ENCODE measurements at places on chromosomes 2 and 18.
A peak's percentile ranks its signal among the peaks of the same experiment; 100 is the strongest.

DNA sequence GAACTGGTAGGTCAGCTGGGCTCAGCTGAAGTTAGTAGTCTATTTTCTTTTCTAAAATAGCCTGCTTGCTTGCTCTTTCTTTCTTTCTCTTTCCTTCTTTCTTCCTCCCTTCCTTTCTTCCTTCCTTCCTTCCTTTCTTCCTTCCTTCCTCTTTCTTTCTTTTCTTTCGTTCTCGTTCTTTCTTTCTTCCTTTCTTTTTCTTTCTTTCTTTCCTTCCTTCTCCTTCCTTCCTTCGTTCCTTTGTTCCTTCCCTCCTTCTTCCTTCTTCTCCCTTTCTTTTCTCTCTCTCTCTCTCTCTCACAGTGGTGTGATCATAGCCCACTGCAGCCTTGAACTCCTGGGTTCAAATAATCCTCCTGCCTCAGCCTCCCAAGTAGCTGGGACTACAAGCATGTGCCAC, 29.2 kb upstream of the KDM3A start:
- DNase-seq: no peak

- no peak for DNase-seq
Measured at GRCh38 chr2:229779650-229780049, 65.3 kb upstream of the DNER start.

- DNase-seq: no peak
Measured at GRCh38 chr2:153101187-153101586, 377.4 kb downstream of the RPRM start.

- no peak for DNase-seq
Measured at GRCh38 chr2:112273349-112273748, 2.0 kb upstream of the ZC3H6 start.

DNA sequence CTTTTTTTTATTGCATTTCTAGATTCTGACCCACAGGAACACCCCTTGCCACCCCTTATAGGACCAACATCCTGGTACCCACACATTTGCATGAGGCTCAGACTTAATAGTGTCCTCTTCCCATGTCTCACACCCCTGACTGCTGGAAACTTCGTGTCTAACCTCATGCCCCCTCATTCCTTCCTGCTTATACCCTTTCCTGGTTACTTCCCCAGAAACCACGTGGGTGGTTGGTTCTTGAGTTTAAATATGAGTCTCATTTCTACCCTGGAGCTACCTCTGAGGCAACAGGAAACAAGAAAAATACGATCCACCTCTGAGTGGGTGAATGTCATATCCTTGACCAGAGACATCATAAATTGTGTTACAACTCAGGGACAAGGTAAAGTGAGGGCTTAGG, 1.6 kb downstream of the TNP1 start:
- DNase-seq: peak; percentile 33

DNA sequence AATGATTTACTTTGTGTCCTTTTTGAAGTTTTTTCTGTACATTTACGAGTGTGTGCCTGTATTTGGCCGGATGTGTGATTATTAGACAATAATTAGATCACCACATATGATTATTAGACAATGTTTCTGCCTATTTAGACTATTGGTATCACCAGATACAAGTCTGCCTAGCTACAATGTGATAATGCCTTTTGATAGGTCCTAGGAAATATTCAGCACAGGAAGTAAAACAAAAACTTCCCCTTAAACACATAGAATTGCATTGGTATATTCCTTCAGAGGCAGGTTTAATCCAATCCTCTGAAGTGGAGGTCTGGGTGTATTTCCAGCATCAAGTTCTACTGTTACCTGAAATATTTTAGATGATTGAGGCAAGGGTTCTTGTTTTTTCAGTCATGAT, 275.1 kb downstream of the TGIF1 start:
- no peak for DNase-seq

GRCh38 chr2:7028846-7029245, 111.6 kb downstream of the RNF144A start:
- no peak for DNase-seq

GRCh38 chr2:64419596-64420165, 34.3 kb upstream of the LGALSL start:
- no peak for DNase-seq

DNA sequence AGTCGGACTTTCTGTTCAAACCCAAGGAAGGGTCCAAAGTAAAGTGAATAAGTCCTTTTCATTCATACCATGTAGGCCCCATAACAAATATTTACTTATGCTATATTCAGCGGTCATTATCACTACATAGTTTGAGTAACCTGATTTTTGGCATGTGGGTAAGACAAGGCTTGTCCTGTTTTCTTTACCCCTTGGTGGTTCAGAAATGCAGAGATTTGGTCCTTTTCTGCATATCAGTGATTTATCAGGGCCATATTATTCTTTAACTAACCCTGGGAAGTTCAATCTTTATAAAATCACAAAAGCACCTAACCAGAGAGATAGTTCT, 157.4 kb downstream of the GPD2 start:
- no peak for DNase-seq

GRCh38 chr2:29920631-29921559, 491 bp downstream of the ALK start:
- DNase-seq: peak; percentile 3

DNA sequence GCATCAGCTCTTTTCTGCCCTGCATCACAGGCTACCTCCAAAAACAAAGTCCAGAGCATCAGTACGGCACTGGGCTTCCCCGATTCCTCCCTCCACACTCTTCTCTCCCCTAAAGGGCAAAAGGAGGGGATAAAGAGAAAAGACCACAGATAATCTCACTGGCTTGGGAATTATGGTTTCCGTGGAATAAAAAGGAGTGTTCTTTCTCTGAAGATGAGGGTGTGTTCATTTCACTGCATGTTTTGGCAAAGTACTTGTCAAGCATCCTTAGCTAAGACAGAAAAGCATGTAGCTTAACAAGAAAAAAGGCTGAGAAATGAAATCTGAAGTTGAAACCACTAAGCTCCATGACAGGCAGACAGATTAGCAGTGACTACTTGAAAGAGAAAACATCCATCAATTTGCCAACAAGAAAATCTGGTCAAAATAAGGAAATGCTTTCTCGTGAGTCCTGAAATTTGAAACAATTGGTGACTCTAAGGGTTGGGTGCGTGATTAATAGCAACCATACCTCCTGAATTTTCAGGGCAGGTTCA, 20.6 kb upstream of the DSG3 start:
- no peak for DNase-seq

- DNase-seq: peak; percentile 27
Measured at GRCh38 chr2:19409046-19409445, 50.6 kb upstream of the OSR1 start.

- peak; percentile 21 for DNase-seq
Measured at GRCh38 chr2:36706021-36706876, 9.7 kb downstream of the VIT start.

GRCh38 chr2:226865710-226866109, 29.9 kb downstream of the RHBDD1 start:
- no peak for DNase-seq

GRCh38 chr2:25418944-25419677, 77.4 kb upstream of the DNMT3A start:
- no peak for DNase-seq

DNA sequence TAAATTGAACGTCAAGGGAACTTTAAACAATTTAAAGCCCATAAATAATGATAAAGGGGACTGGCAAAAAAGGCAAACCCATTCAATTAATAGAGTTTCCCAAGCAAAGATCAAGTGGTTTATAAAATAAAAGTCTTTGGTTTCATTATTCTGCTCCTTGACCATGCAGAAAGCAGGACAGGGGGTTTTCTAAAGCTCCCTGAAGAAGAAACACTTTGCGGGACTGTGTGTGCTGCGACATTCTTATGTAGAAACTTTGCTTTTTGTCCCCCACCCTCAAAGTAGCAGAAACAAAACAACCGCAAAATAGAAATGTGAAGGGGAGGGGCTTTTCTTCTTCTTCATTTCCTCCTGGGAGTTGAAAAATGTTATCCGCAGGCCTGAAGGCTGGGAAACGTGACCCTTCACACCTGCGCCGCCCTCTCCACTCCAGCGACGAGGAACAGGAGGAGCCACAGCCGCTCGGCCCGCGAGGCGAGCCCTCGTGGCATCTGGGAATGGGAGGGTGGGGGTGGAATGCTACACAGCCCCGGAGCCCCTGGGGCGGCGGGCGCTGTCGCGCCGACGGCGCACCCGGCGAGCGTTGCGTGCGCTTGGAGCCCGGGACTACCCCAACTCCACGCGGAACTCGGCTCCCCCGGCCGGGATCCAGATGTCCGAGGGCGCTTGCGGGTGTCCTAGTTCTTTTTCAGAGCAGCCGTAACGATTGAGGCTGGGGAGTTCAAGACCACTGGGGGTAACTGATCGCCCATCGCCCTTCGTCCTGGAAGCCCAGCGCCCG, 4.3 kb upstream of the GBX2 start:
- DNase-seq: no peak

- no peak for DNase-seq
Measured at GRCh38 chr2:96391153-96391827, 55.7 kb downstream of the NCAPH start.

- no peak for DNase-seq
Measured at GRCh38 chr18:79533146-79533545, 137.4 kb downstream of the NFATC1 start.

DNA sequence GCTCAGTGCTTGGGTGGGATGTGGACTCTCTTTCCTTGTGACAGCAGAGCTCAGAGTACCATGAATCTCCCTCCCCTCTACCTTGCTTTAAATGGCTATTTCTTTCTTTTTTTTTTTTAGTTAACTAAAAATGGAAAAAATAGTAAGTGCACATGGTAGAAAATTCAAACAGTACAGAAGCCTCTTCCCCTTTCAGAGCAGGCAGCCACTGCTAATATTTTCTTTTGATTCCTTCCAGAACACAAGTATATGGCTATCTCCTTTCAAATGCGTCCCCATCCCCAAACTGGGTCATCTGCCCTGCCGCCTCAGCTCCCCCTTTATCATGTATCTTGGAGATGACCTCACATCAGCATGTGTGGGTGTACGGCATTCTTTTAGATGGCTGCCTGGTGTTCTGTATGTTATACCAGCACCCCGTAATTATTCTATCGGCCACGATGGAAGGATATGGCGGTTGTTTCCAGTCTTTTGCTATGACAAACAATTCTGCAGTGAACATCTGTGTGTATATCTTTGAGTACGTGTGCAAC, 70.5 kb upstream of the DLX2 start:
- peak; percentile 18 for DNase-seq

DNA sequence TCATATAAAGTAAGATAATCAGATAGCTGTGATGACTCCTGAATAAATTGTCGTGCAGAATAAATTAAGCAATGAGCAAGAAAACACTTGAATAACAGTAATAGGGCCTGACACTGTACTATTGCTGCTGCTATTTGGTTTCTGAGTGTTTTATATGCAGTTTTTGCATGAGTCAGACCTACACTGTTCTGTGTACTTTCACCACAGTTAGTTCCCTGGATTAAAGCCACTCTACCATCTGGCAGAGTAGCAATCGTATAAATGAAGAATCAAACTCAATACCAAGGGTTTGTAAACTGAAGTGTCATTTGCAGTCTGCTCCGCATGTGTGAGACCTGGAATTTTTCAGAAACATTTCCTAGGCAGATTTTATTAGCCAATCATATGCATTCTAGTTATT, 398.6 kb upstream of the CDH7 start:
- no peak for DNase-seq

DNA sequence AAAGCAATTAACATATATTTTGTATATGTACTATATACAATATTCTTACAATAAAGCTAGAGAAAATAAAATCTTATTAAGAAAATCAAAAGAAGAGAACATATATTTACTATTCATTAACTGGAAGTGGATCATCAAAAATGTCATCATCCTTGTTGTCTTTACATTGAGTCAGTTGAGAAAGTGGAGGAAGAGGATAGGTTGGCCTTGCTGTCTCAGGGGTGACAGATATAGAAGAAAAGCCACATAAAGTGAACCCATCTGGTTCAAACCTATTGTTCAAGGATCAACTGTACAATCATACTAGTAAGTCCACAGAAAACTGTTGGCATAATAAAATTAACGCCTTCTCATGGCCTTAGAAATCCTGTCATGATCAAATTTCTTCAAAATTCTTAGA, 26.6 kb downstream of the SESTD1 start:
- no peak for DNase-seq
